ENCODE measurements at places on chromosomes 13 and 19.

- H3K27ac ChIP-seq, result no peak overlapping the region
- no peak overlapping the region for H3K4me3 ChIP-seq
- peak; percentile 4 for DNase-seq
- H3K4me1 ChIP-seq, result no peaks in the 10 kb centered on the region
- no peaks in the 10 kb centered on the region for H3K27me3 ChIP-seq
Observed at GRCh38 chr13:81917810-81918209, 1576.9 kb upstream of the SPRY2 start.

DNA sequence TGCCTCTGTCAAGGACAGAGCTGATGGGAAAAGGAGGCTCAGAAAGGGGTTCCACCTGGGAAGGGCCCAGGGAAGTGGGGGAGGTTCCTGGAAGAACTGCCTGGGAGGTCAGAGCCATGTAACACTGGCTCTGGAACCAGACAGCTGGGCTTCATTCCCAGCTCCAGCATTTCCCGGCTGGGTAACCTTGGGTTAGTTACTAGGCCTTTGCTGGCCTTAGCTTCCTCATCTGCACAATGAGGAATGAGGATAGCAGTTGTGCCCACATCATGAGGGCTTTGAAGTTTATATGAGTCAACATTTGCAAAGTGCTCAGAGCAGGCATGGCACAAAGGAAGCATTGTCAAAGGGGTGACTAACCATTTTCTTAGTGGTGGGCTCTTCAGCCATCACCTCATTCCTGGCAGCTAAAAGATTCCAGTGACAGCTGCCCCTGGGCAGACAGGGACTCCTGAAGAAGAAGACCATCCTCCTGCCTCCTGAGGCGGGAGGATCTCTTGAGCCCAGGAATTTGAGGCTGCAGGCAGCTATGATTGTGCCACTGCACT, 1.7 kb upstream of the DNAJB1 start:
- H3K27ac ChIP-seq, result peak overlapping the region; percentile 93
- peak; percentile 98 for DNase-seq
- peak overlapping the region; percentile 2 for H3K4me3 ChIP-seq
- no peaks in the 10 kb centered on the region for H3K27me3 ChIP-seq
- peaks cover 34% of the 10 kb centered on the region for H3K4me1 ChIP-seq

- no peak overlapping the region for H3K27ac ChIP-seq
- H3K27me3 ChIP-seq, result no peaks in the 10 kb centered on the region
- no peak overlapping the region for H3K4me3 ChIP-seq
- H3K36me3 ChIP-seq, result no peaks in the 10 kb centered on the region
Observed at GRCh38 chr19:16764793-16765433, 45.3 kb downstream of the NWD1 start.

DNA sequence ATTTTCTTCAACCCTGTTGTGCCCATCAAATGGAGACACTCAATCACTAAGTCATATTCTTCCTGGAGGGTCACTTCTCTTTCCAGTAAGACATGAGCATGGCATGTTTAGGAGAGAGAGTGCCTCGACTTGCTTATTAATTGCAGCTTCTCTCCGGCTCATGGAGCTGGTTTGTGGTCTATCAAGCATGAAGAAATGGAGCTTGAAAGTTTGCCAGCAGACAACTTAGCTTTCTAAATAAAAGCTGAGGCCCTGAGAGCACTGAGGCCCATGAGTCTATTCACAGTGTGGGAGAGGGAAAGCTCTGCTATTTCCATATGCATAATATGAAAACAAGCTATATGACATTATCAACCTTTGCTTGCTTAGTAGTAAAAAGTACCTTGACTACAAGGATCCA, 378.5 kb downstream of the FGF9 start:
- H3K27me3 ChIP-seq, result no peaks in the 10 kb centered on the region

DNA sequence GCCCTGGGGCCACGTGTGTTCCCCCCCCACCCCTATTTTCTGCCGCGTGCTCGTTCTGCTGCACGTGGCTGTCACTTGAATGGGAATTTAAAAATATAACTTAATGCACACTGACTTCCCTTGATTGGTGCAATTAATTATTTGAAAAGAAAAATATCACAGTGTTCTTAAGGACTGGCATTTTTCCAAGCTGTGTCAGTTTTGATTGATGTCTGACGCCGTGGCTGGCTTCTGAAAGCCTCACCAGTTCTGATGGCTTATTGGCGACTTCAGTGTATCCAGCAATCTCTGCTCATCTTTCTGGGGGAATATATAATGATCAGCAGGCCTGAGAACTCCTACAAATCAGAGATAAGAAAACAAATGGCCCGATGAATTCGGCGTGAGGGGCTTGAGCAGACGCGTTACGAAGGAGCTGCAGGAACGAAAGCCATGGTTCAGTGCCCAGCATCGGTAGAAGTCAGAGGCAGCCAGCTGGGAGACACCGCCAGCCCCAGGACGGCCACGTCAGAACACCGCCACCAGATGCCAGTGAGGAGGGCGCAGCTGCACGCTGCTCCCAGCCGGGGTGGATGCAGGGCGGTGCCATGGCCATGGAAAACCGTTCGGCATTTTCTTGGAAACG, 111.2 kb downstream of the KDM4B start:
- peaks cover 5% of the 10 kb centered on the region for H3K36me3 ChIP-seq
- no peak overlapping the region for H3K4me3 ChIP-seq
- DNase-seq, result no peak
- H3K4me1 ChIP-seq, result no peaks in the 10 kb centered on the region

DNA sequence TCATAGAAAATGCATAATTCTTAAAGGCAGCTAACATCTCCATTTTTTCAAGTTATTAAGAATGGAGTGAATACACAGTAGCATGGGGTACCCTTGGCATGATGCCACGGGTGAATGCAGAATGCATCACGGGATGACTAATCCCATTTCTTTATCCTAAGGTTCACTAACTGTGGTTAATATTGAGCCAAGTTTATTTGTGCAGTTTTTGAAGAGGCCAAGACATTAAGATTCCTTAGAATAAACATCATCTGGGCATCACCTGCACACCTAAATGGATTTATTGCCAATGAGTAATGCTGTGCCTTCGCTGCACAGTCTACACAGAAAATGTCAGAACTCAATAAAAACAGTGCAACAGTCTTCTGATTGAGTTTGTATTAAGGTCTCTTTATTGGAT, 333.1 kb downstream of the GPC6 start:
- no peaks in the 10 kb centered on the region for H3K36me3 ChIP-seq
- DNase-seq, result peak; percentile 94
- H3K27ac ChIP-seq, result peak overlapping the region; percentile 69
- H3K4me1 ChIP-seq, result peaks cover 18% of the 10 kb centered on the region
- no peak overlapping the region for H3K4me3 ChIP-seq

DNA sequence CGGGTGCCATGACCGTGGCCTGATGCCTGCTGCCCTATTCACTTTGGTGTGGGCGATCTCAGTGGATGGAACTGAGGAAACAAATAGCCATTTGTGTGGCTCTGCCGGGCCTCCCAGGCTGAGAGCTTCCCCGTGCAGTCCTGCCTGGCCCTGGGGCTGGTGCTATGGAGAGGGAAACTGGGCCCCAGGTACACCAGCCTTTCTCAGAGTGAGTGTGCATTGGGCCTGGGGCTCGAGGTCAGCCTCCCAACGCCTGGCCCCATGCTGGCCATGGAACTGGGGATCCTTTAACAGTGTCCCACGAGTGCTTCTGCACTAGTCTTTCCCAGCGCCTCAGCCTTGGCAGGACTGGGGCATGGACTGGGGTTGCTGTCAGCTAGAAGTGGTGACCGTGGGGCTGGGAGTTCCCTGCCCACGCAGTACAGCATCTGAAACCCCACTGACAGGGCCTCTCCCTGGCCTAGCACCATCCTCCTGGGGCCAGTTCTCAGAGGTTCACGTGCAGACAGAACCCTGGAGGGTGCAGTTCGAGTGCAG, 10.5 kb downstream of the PLEKHF1 start:
- no peaks in the 10 kb centered on the region for H3K36me3 ChIP-seq
- no peak overlapping the region for H3K27ac ChIP-seq
- H3K4me3 ChIP-seq, result no peak overlapping the region

DNA sequence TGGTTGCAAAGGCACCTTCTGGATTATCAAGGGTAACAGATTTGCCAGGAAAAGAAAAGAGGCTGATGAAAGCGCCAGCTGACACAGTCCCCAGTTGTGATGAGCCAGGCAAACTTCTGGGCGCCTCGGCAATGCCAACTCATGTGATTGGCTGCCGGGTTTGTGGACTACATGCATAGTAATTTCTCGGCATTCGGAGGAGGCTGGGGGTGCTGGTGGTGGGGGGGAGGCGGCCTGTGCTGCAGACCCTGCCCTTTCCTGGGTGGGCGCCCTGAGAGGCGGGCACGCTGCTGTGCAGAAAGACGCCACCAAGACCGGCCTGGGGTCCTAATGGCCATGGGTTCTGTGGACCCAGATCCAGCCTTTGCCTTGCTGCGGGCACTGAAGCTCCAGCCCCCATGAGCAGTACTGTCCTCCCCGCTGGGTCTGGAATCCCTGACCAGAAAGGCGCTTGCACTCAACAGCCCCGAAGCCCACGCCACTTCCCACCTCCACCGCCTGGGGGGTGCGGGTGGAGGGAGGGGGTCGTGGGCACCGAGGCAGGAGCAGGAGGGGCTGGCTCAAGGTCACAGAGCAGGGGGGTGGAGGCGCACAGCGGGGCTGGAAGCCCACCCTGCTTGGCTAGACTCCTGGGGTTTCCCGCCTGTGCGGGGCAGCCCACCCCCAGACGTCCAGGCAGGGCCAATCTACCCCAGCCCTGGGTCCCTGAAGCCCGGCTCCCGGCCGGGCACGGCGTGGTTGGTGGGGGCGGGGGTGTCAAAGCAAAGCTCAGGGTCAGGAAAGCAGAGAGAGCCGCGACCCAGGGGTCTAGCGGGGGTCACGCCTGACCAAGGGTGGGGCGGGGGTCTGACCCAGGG, 1.0 kb downstream of the DIRAS1 start:
- no peaks in the 10 kb centered on the region for H3K27me3 ChIP-seq
- no peaks in the 10 kb centered on the region for H3K36me3 ChIP-seq
- H3K4me3 ChIP-seq, result no peak overlapping the region
- H3K27ac ChIP-seq, result no peak overlapping the region

- no peak overlapping the region for H3K4me3 ChIP-seq
- no peak for DNase-seq
- no peaks in the 10 kb centered on the region for H3K36me3 ChIP-seq
- H3K4me1 ChIP-seq, result peaks cover 21% of the 10 kb centered on the region
Observed at GRCh38 chr19:33279430-33280350, 22.6 kb downstream of the CEBPA start.

- H3K4me1 ChIP-seq, result no peaks in the 10 kb centered on the region
- DNase-seq, result no peak
- no peak overlapping the region for H3K4me3 ChIP-seq
- no peaks in the 10 kb centered on the region for H3K27me3 ChIP-seq
- no peak overlapping the region for H3K27ac ChIP-seq
- no peaks in the 10 kb centered on the region for H3K36me3 ChIP-seq
Observed at GRCh38 chr13:81987159-81987558, 1646.2 kb upstream of the SPRY2 start.

DNA sequence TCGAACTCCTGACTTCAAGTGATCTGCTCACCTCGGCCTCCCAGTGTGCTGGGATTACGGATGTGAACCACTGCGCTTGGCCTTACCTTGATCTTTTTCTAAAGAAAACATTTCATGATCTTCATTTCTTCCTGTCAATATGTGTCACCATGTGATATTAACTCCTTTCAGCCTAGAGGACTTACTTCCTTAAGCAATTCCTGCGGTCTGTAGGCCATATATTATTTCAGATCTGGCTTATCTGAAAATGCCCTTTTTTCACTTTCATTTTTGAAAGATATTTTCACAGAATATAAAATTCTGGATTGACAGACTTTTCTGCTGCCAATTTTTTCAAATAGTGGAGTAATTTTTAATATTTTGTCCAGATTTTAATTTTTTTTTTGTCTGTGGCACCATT, 2.0 kb upstream of the GPR32 start:
- H3K36me3 ChIP-seq, result no peaks in the 10 kb centered on the region
- no peak overlapping the region for H3K4me3 ChIP-seq
- H3K27me3 ChIP-seq, result peaks cover 17% of the 10 kb centered on the region
- no peaks in the 10 kb centered on the region for H3K4me1 ChIP-seq
- H3K27ac ChIP-seq, result no peak overlapping the region

DNA sequence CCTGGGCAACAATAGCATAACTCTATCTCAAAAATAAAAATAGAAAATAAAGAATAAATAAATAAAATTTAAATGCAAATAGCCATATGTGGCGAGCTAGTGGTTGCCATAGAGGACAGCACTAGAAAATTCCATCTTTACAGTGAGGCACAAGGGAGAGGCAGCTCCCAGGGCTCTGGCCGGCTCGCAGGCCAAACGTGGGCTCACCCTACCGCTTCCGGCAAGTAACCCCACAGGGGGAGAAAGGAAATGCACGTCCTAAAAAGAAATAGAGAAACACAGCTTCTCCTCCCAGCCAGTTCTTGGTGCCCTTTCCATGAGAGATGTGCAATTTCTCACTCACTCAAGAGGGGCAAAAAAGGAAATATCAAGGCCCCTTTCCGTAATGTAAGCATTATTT, 12.4 kb upstream of the GRWD1 start:
- no peak for DNase-seq
- no peaks in the 10 kb centered on the region for H3K4me1 ChIP-seq

- peak overlapping the region; percentile 79 for H3K27ac ChIP-seq
- peaks cover 44% of the 10 kb centered on the region for H3K36me3 ChIP-seq
- H3K4me1 ChIP-seq, result peaks cover 18% of the 10 kb centered on the region
- peak; percentile 83 for DNase-seq
- peak overlapping the region; percentile 41 for H3K4me3 ChIP-seq
- no peaks in the 10 kb centered on the region for H3K27me3 ChIP-seq
Observed at GRCh38 chr19:58274771-58275201, 4.0 kb upstream of the ZNF8 start.
